Stimulated activated CD4-positive, alpha-beta T cell treated with anti-CD3 and anti-CD28 coated beads, Interleukin-12 subunit alpha, Interleukin-12 subunit beta, amount 100 ng/mL, for 4 hours (primary cell): ENCODE measurements at places on chromosomes 7 and 10.
A peak's percentile ranks its signal among the peaks of the same experiment; 100 is the strongest.

- DNase-seq = no peak
These were observed 7.6 kb downstream of the TCF7L2 start for GRCh38 chr10:112957640-112958092.

DNA sequence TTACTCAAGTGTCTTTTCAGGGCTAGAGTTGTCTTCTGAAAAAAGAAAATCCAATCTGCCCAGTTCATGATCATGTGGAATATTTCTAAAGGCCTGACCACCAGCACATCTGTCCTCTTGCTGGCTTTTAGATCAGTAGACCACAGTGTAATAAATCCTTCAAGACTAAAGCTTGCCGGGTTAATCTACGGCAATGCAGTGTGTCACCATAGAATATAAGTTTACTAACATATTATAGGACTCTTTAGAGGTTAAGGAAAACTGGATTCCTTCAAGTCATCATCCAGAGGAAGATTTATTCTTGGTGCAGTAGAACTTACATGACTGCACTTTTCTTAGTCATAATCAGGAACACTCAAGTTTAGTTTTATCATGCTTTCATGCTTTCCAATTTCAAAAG lies 349.5 kb downstream of the SEMA3D start:
- DNase-seq = no peak

GRCh38 chr10:115974351-115974750 lies 298.7 kb downstream of the GFRA1 start:
- no peak for DNase-seq

- no peak for DNase-seq
These were observed 89.9 kb downstream of the GOLGA7B start for GRCh38 chr10:97939446-97939990.

- DNase-seq = no peak
These were observed 24.6 kb upstream of the NFE2L3 start for GRCh38 chr7:26127411-26127810.

DNA sequence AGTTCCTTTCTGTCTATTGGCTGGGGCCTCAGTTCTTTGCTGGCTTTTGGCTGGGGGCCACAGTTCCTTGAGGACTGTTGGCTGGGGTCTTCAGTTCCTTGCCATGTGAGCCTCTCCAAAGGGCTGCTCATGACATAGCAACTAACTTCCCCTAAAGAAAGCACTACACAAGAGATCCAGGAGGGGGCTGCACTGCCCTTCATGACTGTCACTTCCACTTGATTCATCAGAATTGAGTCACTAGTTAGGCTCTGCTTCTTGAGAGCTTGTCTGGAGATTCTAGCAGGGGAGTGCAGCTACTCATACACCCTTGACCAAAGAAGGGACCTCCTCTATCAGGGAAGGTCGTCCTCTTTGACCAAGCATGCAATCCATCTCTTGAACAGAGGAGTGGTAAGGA lies 38.0 kb upstream of the MKX start:
- peak; percentile 5 for DNase-seq

DNA sequence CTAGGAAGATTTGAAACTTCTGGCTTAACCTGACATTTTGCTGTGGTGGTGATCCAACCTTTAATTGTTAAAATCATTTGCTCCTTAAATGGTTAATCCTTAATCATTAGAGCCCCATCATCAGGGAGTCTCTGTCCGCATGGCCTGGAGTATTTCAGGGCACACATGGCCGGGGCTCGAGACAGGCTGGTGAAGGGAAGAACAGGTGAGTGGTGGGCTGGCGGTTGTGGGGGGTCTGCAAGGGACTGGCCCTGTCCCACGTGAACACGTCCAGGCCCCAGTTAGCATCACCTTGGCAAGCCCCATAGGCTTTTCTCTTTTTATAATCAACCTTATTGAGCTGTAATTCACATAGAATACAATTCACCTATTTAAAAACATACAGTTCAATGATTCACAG lies 109.5 kb downstream of the DNAJB6 start:
- DNase-seq = no peak

DNA sequence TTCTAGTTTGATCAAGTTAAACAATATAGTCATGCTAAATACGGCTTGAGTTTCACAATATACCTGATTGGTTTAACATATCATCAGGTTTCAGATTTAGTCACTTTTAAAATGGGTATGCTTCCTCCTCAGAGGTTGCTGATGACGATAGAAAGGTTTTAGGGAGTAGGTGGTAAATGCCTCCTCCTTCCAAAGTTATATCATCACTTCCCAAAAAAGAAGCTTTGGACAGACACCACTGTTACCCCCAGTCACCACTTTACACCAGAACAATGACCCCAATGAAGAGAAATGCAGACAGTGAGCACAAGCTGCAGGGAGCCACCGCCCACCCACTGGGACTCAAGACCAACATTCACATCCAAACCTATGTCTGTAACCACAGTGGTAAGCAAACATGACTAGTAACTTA lies 244.6 kb downstream of the SORCS1 start:
- no peak for DNase-seq

DNA sequence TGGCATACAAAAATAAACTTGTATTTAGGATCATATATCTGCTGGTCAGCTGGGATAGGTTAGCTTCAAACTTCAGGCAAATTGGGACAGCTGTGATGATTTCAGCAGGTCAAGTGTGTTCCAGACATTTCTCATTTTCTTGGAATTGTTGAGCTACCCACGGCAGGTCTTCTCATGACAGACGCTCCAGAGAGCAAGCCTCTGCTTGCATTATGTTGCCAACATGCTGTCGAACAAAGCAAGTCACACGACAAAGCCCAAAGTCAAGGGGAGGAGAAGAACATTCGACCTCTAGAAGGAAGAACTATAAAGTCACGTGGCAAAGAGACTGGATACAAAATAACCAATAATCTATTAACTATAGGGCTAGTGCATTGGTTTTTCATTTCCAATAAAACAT lies 103.5 kb downstream of the RAB18 start:
- DNase-seq = no peak

GRCh38 chr7:1501487-1502270 lies 2.5 kb downstream of the INTS1 start:
- DNase-seq = no peak

DNA sequence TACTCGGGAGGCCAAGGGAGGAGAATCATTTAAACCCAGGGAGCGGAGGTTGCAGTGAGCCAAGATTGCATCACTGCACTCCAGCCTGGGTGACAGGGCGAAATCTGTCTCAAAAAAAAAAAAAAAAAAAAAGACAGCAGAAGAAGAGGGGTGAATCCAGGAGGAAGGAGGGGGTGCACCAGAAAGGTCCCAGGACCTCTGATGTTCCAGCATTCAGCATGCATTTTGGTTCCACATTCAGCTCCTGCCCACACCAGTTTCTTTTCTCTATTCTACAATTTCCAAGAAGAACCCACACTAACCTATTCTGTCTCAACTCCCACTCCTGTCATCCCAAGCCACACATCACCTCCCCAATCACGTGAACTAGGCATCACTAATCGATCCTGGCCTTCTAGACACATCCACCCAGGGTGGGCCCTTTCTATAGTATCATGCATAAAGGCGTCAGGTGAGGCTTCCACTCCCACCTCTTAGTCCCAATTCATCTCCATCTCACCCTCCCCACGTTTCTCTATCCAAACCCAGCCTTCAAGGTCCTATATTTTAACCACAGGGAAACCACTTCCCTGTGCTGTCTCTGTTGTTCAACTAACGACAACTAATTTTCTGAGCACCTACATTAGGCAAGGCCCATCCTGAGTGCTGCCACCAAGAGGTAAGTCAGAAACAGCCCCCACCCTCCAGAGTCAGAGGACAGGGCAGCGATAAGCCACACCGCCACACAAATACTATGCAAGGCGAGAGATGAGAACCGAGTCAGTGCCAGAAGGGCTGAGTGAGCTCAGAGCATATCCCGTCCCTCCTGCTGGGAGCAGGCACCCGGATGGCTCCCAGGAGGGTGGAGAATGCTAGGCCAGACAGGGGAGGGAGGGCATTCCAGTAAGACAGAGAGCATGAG lies 2.2 kb downstream of the ANXA11 start:
- peak; percentile 44 for DNase-seq
